ACHN (cell line): ENCODE measurements at places on chromosomes 1 and 21.

DNA sequence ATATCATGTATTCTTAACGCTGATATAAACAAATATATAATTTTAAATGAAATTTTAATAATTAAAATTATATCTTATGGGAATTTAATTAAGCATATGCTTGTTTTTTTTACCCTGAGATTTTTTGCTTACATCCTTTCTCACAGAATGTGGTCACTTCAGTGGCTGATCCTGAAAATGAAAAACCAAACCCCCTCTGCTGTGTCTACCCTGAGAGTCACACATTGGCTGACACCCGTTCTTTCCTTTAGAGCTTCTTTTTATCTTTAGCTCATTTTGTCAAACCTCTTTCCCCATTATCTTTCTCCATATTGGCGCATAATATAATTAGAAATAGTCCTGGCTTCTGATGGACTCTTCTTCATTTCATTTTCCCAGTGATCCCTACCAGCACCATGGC lies 10.8 kb upstream of the CACYBP start:
- DNase-seq = no peak

DNA sequence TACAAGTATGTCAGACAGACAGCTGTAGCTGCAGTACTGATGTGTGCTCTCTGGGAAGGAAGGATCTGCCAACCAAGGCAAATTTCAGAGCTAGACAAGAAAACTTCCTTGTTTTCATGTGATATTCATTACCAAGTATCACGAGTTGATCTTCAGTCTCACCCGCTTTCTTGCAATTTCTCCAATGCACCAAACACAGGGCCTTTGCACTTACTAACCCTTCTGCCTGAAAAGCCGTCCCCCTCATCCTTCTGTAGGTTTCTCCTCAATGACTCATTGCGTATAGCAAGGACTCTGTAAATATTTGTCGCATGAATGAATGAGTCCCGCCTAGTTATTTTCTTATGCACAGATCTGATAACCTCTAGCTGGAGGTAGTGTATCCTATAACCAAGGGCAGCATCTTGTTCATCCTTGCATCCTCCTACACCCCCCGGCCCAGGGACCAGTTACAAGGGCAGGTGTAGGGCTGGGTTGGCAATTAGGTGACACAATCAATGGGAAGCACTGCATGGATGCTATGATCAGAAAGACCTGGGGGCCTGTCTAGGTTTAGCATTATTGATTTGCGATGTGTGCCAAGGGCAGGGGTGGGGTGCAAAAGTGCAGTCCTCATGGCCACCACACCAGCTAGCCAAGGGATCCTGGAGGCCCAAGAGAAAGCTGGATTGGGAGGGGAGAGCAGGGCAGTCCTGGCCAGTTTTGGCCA lies 51.4 kb upstream of the GPR157 start:
- DNase-seq = no peak

GRCh38 chr1:243729956-243730355 lies 120.1 kb downstream of the AKT3 start:
- no peak for DNase-seq

DNA sequence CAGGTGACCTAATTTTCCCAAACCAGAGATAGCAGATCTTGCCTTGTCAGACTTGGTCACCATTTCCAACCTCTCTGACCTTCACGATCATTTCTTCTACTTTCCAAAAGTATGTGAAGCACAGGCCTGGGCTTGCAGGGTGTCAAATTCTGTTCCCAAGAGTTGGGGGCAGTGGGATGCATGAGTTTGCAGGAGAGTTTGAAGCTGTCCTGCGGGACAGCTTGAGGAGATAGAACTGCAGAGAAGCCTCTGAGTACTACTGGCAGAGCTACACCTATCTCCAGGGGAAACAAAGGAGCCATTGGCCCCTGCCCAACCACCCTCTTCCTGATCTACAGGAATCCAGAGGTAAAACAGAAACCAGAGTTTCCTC lies 11.3 kb downstream of the TXNIP start:
- no peak for DNase-seq

DNA sequence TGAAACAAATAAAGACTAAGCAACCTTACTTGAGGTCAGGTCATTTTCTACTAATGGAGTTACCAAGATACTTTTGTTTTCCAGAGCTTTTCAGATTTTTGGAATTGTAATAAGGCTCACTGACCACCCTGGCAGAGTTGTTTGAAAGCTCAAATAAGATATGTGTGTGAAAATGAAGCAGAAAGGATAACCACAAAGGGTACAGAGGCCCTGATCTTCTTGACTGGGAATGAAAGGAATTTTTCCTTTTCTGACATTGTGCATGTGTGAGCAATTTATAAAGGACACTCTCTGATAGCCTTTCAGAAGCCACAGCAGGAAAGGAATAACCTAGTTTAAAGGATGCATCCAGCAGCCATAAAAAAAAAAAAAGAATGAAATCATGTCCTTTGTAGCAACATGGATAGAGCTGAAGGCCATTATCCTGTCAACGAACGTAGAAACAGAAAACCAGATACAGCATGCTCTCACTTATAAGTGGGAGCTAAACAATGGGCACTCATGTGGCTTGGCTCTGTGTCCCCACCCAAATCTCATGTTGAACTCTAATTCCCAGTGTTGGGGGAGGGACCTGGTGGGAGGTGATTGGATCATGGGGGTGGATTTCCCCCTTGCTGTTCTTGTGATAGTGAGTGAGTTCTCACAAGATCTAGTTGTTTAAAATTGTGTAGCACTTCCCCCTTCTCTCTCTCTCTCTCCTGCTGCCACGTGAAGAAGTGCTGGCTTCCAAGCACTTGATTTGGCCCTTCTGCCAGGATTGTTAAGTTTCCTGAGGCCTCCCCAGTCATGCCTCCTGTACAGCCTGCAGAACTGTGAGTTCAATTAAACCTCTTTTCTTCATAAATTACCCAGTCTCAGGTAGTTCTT lies 3.1 kb upstream of the SRP9 start:
- DNase-seq = no peak

DNA sequence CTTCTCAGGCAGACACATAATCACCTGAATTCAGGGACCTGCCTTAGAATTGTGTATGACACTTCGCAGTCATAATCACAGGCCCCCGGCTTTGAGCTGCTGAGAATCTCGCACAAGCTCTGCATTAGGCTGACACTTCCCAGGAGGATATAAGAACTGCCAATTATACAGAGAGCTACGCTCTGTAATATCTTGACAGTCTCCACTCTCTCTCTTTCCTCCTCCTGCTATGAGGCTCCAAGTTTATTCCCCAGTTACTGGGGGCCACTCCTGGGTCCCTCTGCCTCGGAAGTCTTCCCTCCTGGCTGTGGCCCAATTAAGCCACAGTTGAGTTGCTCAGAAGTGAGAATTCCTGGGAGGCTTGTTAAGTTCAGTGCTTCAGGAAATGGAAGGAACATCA lies 42.7 kb downstream of the EBNA1BP2 start:
- no peak for DNase-seq

DNA sequence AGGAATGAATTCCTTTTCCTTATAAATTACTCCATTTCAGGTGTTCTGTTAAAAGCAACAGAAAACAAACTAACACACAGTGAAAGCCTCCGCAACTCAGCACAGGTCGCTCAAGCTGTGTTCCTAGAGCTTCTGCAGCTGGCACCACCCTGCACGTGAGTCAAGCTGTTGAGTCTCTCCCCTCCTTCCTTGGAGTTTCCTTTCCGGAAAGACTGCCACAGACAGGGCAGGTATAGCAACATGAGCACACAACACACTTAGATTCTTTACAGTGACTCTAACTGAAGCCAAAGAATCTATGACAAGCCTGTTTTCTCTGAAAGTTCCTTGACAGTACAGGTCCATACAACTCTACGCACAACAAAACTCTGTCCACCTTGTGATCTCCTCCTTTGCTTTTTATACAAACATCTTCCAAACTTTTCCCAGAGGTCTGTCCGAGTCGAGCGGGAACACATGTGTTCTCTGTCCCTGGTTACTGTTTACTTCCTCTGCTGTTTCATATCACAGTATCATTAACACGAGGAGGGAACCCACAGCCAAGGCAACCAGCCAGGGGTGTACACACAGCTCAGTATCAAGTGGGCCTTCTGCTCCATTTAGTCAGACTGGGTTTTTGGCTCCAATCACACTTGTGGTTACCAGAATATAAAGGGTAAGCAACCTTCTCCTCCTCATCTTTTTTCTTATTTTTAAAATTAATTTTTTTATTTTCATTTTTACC lies 38.7 kb upstream of the DESI2 start:
- no peak for DNase-seq

DNA sequence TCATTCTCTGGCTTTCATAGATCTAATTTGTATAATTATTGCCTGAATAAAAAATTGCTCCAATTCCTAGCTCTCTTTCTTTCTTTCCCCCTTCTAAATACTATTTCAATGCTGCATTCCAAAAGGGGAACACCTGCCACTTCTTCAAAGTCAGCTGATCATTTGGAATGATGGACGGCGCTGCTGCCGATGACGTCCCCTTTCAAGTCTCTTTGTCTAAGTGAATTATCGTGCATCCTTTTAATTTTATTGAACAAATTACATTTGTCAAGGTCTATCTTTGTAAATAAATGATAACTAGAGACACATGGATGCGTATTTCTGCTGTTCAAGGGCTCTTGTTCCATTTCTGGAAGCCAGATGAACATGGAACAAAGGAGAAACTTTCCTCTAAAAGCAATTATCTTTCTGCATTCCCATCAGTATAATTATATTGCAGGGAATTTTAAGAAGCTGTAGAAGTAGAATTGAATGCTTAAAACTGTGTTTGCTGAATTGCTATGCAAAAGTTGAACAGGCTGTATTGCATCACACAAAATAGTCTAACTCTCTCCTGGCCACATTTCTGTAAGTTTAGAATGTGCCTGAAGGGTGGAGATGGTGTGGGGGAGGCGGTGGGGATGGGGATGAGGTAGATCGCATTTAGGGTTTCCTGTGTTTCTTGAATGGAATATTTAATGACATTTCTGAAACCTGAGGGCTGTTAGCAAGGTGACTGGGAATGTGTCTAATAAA lies 191.9 kb upstream of the LMO4 start:
- DNase-seq = no peak

DNA sequence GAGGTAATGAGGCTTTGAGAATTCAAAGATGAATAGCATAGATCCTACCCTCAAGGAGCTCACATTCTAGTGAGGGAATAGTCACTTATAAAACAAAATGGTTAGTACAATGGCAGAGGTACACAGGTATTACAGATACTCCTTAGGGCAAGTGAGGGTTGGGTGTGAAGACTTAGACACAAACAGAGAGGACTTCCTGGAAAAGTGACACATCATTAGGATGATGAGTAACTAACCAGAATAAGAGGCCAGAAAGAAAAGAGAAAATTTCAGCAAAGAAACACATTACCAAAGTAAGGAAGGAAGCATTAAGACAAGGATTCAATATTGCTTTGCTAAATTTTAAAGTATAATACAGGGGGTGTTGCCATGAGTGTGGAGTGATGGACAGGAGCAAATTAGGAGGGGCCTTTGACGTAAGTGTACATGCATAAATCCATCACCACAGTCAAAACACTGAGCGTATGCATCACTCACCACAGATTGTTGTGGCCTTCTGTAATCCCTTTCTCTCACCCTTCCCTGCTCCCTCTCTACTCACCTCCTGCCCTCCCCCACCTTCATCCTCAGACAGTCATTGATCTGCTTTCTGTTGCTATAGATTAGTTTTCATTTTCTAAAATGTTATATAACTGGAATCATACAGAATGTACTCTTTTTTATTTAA lies 7.9 kb downstream of the CD53 start:
- no peak for DNase-seq

- no peak for DNase-seq
Observed at GRCh38 chr21:43808832-43809251, 19.5 kb downstream of the RRP1 start.

- DNase-seq = no peak
Observed at GRCh38 chr1:71223641-71224340, 143.0 kb upstream of the ZRANB2 start.

GRCh38 chr1:43867976-43868740 lies 65.4 kb upstream of the ARTN start:
- DNase-seq = no peak

- no peak for DNase-seq
Observed at GRCh38 chr1:148315071-148315811, 163.2 kb upstream of the NBPF11 start.

DNA sequence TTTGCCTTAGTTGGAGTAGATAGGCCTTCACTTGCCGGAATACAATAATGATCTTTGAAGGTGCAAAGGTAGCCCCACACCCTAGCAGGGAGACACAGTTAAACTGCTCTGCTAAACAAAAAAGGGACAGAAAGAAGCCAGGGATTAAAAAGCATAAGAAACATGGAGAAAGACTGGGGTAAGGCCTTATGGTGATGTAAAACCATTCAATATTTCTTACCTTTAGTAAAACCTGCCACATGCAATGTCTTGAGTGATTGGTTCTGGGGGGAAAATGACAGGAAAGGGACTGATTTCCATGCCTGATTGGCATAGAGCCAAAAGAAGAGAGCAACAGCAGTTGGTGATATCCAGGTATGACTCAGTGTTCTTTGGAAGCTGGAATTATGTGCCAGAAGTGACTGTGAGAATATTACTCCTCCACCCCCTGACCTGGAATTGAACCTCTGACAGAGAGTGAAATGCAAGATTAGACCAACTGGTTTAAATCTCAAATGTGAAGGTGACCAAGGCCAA lies 8.1 kb downstream of the DNASE2B start:
- no peak for DNase-seq

- peak; percentile 67 for DNase-seq
Observed at GRCh38 chr1:32716312-32717148, 14.0 kb upstream of the SYNC start.

- DNase-seq = no peak
Observed at GRCh38 chr21:17742940-17743592, 76.1 kb downstream of the C21orf91 start.

- no peak for DNase-seq
Observed at GRCh38 chr1:246291127-246291526, 216.0 kb downstream of the SMYD3 start.

- DNase-seq = no peak
Observed at GRCh38 chr1:156416993-156417392, 48.0 kb downstream of the RHBG start.

GRCh38 chr1:2258996-2259395 lies 30.9 kb downstream of the SKI start:
- no peak for DNase-seq

DNA sequence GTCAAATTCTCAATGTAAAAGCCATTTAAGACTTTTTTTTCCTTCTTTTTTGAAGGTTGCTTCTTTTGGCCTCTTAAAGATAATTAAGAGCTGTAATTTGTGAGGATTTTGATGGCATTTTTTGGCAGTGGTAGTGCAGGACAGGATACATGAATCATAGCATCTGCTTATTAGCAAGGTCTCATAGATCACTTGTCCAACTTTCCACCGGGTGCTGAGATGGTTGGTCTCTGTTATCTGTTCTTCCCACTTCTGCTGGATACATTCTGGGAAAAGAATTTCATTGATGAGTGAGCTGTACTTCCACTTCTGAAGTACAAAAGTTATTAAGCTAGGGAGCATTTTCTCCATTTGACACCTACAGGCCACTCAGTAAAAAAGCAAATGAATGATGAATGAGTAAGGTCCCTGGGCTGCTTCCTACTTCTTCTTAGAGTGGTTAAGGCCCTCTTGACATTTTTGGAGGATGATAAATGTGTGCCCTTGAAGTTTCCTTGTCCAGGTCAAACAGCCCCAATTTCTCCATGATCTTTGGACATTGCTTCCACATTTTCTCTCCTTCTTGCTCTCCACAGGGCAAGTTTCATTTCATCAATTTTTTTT lies 100.6 kb downstream of the ROR1 start:
- peak; percentile 59 for DNase-seq

- no peak for DNase-seq
Observed at GRCh38 chr21:41613533-41613909, 105.6 kb upstream of the TMPRSS2 start.
